ENCODE measurements at places on chromosomes 2 and 18.

- no peak for DNase-seq
These were observed 73.0 kb downstream of the NCKAP5 start for GRCh38 chr2:133495226-133495625.

DNA sequence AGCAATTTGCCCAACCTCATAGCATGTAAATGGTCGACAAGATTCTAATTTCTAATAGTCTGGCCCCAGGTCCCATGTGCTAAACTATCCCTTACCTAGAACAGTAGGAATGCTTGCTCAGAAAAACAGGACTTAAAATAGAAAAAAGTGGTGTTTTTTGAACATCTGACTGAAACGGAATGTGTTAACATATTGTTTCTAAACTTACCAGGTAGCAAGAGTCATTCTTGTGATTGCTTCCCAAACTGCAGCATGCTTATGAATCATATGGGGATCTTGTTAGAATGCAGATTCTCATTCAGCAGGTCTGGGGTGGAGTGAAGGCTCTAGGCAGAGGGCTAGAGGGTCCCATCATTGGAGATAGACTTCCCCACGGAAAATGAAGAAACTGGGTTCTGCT, 5.8 kb upstream of the SLC20A1 start:
- DNase-seq = no peak

- DNase-seq = no peak
These were observed 117.3 kb upstream of the SERPINE2 start for GRCh38 chr2:224156436-224156835.

DNA sequence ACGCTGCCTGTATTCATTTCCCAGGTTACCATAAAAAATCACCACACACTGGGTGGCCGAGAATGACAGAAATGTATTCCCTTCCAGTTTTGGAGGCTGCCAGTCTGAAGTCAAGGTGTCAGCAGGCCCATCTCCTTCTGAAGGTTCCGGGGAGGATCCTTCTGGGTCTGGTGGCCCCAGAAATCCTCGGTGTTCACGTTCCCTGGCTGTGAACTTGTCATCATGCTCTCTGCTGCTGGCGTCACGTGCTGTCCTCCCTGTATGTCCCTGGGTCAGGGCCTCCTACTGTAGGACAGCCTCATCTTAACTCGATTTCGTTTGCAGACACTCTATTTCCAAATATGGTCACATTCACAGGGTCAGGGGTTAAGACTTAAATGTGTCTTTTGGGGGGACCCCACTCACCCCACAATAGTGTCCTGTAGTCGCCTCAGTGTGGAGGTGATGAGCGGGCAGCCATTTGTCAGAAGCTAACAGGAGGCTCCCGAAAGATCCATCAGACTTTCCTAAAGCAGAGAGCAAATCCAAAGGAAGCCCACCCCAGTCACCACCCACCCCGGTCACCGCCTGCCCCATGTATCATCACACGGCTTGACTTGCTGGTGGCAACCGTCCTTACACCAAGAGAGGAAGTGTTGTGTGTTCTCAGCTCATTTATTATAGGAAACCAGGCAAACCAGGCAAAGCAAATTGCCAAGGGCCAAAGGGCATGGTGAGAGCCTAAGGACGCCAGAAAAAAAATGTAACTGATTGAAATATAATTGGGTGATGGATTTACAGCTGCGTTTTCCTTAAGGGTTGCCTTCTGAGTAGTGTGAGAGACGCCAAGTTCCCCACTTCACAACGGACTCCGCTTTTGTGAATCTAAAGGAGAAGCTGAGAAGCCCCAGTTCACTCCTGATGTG, 148.8 kb upstream of the ZNF236 start:
- DNase-seq = no peak

- no peak for DNase-seq
These were observed 624.1 kb downstream of the CCDC85A start for GRCh38 chr2:56807861-56808260.

DNA sequence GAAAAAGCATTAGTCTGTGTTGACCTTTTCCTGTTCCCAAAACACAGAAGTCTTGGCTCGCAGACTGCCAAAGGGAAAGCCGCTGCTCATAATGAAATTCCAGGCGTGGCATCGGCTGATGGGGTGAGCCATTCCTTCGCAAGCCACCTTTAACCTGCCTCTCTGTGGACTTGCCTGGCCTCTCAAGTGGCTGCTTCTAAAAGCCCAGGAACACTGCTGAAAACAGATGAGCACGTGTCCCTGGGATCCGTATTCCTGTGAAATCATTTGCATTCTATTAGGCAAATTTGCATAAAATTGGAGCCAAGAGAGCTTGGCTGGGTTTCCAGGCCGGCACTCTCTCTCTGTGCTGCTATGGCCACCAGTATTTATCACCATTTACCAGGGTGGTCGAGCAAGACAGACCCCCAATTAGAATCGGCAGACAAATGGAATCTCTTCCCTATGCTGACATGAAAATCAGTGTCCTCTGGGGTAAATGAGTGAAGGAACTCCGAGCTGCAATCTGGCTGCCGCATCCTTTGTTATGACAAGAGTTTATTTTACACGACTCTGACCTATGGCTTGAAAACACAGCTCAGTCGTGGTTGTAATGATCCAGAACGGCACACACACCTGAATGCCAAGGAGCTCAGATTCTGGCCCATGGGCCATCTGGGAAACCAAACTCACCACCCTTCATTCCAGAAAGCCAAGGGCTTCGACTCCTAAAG, 21.7 kb downstream of the BCL2 start:
- DNase-seq = no peak
